Renal cortical epithelial cell (primary cell): ENCODE measurements at places on chromosomes 3 and 15. TPM values are rescaled to one million over a fixed set of nuclear protein-coding genes. Genes with fewer than 3 reads are reported as not detected.

Gene SAMD7
- total RNA-seq = not detected in 2 replicates

Gene SKOR1
- total RNA-seq = 0.10 TPM in 1 of 2 replicates, not detected in the other

Gene FOXB1
- not detected in 2 replicates for total RNA-seq

GRCh38 chr15:70336425-70337009 lies 238.8 kb upstream of the TLE3 start:
- no peak for DNase-seq
